HEK293T (cell line): ENCODE measurements at places on chromosomes 6 and 20.

- DNase-seq, result no peak
Observed at GRCh38 chr6:73309785-73310502, 44.1 kb downstream of the DPPA5 start.

DNA sequence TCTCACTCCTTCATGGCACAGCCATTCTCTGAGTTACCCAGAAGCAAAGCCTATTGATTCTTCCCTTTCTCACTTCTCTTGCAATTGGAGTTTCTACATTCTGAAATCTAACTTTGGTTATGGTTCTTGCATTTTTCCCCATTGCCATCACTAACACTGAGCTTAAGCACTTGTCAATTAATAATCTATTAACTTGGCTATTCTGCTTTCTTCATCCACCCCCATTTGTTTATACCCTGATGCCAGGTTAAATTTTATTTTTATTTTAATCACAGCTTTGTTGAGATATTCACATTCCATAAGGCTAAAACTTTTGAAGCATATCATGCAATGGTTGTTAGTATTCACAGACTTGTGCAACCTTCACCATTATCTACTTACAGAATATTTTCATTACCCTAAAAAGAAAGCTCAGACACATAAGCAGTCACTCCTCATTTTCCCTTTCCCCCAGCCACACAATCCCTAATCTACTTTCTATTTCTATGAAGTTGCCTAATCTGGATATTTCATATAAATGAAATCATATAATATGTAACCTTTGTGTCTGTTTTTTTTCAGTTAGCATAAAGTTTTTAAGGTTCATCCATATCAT, 222.3 kb downstream of the UBE3D start:
- DNase-seq, result no peak

DNA sequence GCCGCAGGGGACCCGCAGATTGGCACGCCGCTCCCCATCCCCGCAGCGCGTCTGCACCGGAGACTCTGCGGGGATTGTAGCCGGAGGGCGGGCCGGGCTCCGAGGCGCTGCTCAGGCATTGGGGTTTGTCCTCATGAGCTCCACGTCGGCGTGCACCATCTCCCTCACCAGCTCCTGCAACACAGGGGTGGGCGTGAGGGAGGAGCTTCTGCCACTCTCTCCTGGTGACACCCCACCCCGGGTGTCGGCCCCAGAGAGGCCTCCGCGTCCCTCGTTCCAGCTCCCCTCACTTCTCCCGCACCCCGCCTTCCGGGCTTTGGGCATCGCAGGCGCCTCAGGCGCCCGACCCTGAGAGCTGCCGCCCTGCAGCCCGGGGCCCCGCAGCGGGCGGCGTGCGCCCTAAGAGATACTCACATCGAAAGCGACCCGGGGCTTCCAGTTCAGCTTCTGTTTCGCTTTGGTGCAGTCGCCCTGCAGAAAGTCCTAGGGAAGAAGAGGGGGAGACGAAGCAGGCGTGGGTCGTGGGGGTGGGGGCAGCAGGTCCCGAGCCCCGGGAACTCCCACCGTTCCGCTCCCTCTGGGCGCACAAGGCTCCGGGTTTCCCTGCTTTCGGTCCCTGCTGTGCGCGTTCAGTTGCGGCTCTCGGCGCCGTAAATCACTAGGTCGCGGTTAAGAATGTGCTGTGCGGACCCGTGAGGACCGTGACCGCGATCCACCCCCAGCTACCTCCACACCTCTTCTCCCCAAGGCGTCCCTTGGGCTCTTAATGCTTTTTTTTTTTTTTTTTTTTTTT, 14.5 kb downstream of the FOXC1 start:
- no peak for DNase-seq

GRCh38 chr6:41747256-41748101, at the start of gene PGC:
PGC (minus strand) TSS chr6:41747397; CDS start chr6:41747334, 63 bp downstream.
- DNase-seq, result no peak

DNA sequence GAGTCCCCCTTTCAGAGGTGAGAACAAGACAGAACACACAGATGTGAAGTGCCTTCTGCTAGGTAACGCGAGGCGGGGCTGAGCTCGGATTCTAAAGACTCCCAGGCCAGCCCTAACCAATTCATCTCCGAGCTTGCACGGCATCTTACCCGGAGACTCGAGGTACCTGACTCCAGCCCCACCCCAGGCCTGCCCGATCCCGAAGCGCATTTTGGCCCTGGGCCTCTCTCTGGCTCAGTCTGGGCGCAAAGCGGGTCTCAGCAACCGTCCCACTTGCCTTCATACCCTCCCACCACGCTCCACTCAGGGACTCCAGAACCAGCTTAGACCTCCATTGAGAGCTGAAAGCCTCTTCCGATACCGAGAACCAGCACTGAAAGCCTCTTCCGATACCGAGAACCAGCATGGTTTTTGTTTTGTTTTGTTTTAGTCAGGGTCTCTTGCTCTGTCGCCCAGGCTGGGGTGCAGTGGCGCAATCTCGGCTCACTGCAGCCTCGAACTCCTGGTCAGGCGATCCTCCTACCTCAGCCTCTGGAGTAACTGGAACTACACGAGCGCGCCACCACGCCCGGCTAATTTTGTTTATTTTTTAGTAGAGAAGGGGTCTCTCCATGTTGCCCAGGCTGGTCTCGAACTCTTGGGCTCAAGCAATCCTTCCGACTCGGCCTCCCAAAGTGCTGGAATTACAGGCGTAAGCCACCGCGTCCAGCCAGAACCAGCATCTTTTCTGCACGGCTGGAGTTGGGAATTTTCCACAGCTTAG, 557 bp upstream of the DYNLRB1 start:
- DNase-seq, result peak; percentile 67

- DNase-seq, result no peak
Observed at GRCh38 chr6:169847141-169847674, 95.8 kb downstream of the ERMARD start.
